Vagina (tissue), 2 donors: ENCODE measurements at places on chromosomes 2 and 18.

DNA sequence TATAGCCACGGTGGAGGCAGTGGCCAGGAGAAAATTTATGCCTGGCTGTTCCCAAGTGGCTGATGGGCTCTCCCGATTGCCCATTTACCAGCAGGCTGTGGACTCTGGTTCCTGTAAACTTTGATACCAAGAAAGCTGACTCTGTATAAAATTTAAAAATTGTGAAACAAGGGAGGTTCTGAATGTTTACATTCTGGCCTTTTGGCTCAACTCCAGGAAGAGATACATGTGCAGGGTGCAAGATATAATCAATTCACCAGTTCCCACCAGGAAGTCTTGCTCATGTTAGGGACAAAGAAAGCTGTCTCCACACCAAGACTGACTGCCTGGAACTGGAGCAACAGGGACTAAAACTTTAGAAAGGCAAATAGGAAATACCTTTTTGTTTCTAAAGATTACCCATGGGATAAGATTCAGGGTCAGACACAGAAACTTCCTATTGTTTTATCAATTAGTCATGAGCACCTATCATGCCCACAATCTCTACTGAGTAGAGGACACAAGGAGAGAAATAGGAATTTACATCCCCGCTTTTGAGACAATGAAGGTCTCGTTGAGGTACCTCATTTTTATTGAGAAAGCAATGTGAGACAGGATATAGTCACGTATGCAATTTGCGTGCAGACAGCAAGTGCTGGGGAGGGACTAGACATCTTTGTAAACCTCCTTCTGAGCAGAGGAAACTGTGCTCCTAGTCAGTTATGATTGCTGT, 123.5 kb downstream of the LIPG start:
- H3K4me1 ChIP-seq = no peaks in the 10 kb centered on the region
- no peak for DNase-seq
- H3K27ac ChIP-seq = no peak overlapping the region
- no peaks in the 10 kb centered on the region for H3K36me3 ChIP-seq

GRCh38 chr2:222912117-222912516, 51.3 kb downstream of the ACSL3 start:
- H3K36me3 ChIP-seq = peaks cover 9% of the 10 kb centered on the region
- H3K4me3 ChIP-seq = no peak overlapping the region
- DNase-seq = no peak
- no peaks in the 10 kb centered on the region for H3K4me1 ChIP-seq

GRCh38 chr2:80326214-80326613, 21.7 kb upstream of the LRRTM1 start:
- no peak overlapping the region for H3K27ac ChIP-seq
- H3K4me3 ChIP-seq = no peak overlapping the region
- no peaks in the 10 kb centered on the region for H3K4me1 ChIP-seq
- DNase-seq = no peak
- H3K36me3 ChIP-seq = no peaks in the 10 kb centered on the region
- no peaks in the 10 kb centered on the region for H3K27me3 ChIP-seq

GRCh38 chr2:101111917-101112771, 39.0 kb downstream of the TBC1D8 start:
- H3K27me3 ChIP-seq = no peaks in the 10 kb centered on the region
- H3K27ac ChIP-seq = peak overlapping the region; percentile 81
- peaks cover 59% of the 10 kb centered on the region for H3K4me1 ChIP-seq
- no peak for DNase-seq
- H3K4me3 ChIP-seq = no peak overlapping the region

- DNase-seq = peak; percentile 77
- no peak overlapping the region for H3K4me3 ChIP-seq
- H3K27ac ChIP-seq = no peak overlapping the region
- no peaks in the 10 kb centered on the region for H3K27me3 ChIP-seq
These were observed 248.6 kb upstream of the SIX2 start for GRCh38 chr2:45257820-45258219.

DNA sequence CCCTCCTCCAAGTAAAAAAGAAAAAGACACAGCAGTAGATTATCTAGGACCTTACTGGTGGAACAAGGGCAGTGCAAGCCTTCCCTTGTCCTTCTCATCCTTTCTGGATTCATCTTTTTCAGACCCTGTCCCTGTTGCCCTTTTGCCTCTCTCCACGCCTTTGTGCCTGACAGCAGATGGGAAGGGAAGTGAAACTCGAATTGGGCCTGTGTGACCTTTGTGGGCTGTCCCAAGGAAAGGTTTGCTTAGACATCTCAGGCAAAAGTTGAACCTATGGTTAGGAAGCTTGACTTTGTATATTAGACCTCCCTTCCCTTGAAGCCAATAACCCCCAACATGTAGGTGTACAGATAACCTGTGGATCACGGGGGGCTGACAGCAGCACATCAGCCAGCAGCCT, 185.3 kb downstream of the PRKCE start:
- no peaks in the 10 kb centered on the region for H3K36me3 ChIP-seq
- H3K4me1 ChIP-seq = peaks cover 19% of the 10 kb centered on the region
- no peak for DNase-seq
- H3K27ac ChIP-seq = no peak overlapping the region
- H3K27me3 ChIP-seq = no peaks in the 10 kb centered on the region
- no peak overlapping the region for H3K4me3 ChIP-seq

GRCh38 chr2:61763605-61764034, 90.2 kb downstream of the FAM161A start:
- H3K4me1 ChIP-seq = peaks cover 9% of the 10 kb centered on the region
- DNase-seq = peak; percentile 89
- peak overlapping the region; percentile 83 for H3K4me3 ChIP-seq

DNA sequence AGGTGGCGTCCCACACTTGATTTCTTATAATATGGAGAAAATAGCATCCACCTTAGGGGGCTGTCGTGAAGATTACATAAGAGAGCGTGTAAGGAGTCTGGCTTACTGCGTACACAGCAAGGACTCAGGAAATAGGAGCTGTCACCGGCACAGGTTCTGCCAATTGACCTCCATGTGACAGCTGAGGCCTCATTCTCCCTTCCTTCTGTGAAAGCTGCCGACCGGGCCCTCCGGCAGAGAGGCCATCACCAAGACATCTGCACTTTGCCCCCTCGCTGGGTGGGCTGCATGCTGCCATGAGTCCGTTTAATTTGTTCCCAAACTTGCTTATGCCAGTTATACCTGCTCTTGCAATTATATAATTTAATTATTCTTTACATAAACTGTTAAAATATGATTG, 27.7 kb downstream of the HS1BP3 start:
- peaks cover 34% of the 10 kb centered on the region for H3K36me3 ChIP-seq
- no peaks in the 10 kb centered on the region for H3K27me3 ChIP-seq
- DNase-seq = no peak
- peaks cover 40% of the 10 kb centered on the region for H3K4me1 ChIP-seq

DNA sequence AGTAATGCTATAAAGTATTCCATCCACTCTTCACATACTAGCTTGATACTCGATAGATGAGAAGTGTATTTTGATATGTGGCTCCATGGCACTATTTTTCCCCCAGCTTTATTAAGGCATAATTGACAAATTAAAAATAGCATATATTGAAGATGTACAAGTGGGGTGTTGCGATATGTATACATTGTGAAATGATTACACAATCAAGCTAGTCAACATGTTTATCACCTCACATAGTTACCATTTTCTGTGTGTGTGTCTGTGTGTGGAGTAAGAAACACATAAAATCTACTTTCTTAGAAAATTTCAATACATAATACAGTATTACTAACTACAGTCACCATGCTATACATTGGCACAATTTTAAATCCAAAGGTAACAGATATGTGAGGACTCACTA, 82.5 kb upstream of the MYT1L start:
- no peaks in the 10 kb centered on the region for H3K36me3 ChIP-seq
- no peaks in the 10 kb centered on the region for H3K4me1 ChIP-seq
- H3K4me3 ChIP-seq = no peak overlapping the region
- DNase-seq = no peak
- H3K27me3 ChIP-seq = no peaks in the 10 kb centered on the region

DNA sequence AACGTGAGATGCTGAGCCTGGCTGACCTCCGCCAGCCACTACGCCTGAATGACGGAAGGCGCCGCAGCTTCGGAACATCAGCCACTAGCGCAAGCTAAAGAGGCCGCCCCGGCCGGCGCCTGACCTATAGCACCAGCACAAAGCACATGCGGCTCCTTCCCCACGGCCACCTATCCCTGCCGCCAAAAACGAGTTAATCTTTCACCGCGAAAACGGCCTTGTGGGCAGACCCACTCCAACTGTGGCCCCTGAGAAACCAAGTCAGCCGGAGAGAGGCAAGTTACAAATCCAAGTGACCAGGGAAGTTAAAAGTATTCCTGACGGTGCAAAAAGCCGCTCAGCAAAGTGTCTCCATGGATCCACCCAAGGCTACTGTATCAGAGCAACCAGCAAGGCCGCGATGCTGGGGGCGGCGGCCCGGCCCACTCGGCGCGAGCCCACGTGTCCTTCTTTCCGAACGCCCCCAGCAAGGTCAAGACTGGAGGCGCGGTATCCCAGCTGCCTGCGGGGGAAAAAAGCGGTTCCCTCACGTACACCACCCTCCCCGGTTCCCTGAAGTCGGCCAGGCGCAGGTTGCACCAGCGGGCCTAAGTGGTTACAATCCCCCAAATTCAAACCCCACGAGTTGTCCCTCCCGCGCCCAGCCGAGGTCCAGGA, 575 bp downstream of the HSPD1 start:
- DNase-seq = no peak
- H3K36me3 ChIP-seq = peaks cover 42% of the 10 kb centered on the region
- peak overlapping the region; percentile 94 for H3K4me3 ChIP-seq
- no peaks in the 10 kb centered on the region for H3K27me3 ChIP-seq

GRCh38 chr2:1927896-1928568, 183.7 kb upstream of the PXDN start:
- peak; percentile 58 for DNase-seq
- H3K4me3 ChIP-seq = no peak overlapping the region
- H3K27me3 ChIP-seq = no peaks in the 10 kb centered on the region
- H3K36me3 ChIP-seq = no peaks in the 10 kb centered on the region
- no peak overlapping the region for H3K27ac ChIP-seq
- no peaks in the 10 kb centered on the region for H3K4me1 ChIP-seq

DNA sequence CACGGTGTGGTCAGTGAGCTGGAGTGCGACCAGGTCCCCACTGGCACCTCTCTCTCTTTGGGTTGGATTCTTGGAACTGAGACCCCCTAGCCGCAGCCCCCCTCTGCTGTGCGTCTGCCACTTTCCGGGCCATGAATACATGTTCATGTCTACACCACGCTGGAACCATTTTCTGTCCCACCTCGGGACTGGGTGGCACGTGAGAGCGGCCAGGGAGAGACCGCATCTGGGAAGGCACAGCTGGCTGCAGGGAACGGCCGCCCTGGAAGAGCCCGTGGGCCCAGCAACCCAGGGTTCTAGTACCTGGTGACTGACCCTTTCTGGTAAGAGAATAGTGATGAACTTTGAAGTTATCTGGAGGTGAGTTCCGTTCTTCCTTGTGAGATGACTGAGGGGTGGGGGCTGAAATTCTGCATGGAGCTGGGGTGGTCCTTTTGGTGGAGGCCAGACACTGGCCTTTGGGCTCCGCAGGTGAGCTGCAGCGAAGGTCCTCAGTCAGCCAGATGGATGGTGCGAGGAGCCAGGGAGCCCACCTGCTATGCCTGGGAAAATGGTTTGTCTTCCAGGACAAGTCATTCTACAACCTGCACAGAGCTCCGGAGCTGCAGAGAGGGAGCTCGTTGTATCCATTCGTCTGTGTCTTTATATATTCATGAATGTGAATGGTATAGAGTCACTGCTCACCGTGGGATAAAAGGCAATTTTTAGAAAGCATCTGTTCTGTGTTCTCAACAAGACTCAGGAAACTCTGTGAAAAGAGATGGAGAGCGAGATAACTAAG, 223.5 kb downstream of the NDUFA10 start:
- H3K36me3 ChIP-seq = no peaks in the 10 kb centered on the region
- no peaks in the 10 kb centered on the region for H3K4me1 ChIP-seq
- peak; percentile 25 for DNase-seq
- H3K27ac ChIP-seq = no peak overlapping the region
- no peak overlapping the region for H3K4me3 ChIP-seq
- H3K27me3 ChIP-seq = no peaks in the 10 kb centered on the region

GRCh38 chr2:105873721-105874120, 129.0 kb downstream of the NCK2 start:
- H3K4me3 ChIP-seq = no peak overlapping the region
- peaks cover 56% of the 10 kb centered on the region for H3K4me1 ChIP-seq
- no peaks in the 10 kb centered on the region for H3K27me3 ChIP-seq
- H3K36me3 ChIP-seq = no peaks in the 10 kb centered on the region
- no peak overlapping the region for H3K27ac ChIP-seq
- DNase-seq = no peak

- DNase-seq = no peak
- H3K27me3 ChIP-seq = no peaks in the 10 kb centered on the region
- H3K4me3 ChIP-seq = no peak overlapping the region
- H3K27ac ChIP-seq = no peak overlapping the region
- no peaks in the 10 kb centered on the region for H3K36me3 ChIP-seq
These were observed 503.6 kb downstream of the SPAG16 start for GRCh38 chr2:213787869-213788268.

- H3K4me3 ChIP-seq = no peak overlapping the region
- no peaks in the 10 kb centered on the region for H3K27me3 ChIP-seq
- H3K36me3 ChIP-seq = no peaks in the 10 kb centered on the region
These were observed 457.2 kb upstream of the SMIM21 start for GRCh38 chr18:75884728-75885127.

DNA sequence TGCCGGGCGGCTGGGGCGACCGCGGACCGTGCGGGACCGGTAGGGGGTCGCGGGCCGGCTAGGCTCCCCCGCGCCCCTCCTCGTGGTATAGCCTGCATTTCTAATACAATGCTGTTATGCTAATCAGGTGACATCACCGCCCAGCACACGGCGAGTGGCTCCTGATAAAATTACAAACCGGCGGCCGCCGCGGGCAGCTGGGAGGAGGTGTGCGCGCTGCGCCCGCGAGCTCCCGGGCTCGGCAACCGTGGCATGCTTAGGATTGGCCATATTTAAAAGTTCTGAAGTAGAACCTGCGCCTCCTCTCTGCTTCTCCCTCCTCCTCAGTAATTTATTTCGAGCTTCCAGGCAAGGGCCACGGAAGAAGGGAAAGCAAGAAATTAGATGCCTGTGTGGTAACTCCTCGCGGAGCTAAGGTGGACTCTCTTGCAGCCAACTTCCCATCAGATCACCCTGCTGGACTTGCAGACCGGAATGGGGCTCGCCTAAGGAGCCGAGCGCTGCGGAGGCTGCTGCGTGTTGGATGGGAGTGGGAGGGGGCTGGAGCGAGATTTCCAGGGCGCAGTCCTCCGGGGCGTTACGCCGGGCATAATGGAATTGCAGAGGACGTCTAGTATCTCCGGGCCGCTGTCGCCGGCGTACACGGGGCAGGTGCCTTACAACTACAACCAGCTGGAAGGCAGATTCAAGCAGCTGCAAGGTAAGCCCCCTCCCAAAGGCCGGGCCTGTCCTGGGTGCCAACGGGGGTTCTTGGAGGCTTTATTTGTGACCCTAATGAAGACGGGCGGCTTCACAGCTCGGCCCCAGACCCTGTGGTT, 102.3 kb downstream of the SPTBN1 start:
- H3K4me1 ChIP-seq = peaks cover 68% of the 10 kb centered on the region
- peak overlapping the region; percentile 52 for H3K4me3 ChIP-seq
- DNase-seq = no peak
- no peaks in the 10 kb centered on the region for H3K36me3 ChIP-seq
- peak overlapping the region; percentile 92 for H3K27ac ChIP-seq
- no peaks in the 10 kb centered on the region for H3K27me3 ChIP-seq

- DNase-seq = no peak
- H3K4me1 ChIP-seq = peaks cover 12% of the 10 kb centered on the region
- no peaks in the 10 kb centered on the region for H3K36me3 ChIP-seq
These were observed 93.1 kb upstream of the ZFP36L2 start for GRCh38 chr2:43319541-43319940.
